Stomach (tissue), 19 donors: ENCODE measurements at places on chromosomes 6 and 20.

DNA sequence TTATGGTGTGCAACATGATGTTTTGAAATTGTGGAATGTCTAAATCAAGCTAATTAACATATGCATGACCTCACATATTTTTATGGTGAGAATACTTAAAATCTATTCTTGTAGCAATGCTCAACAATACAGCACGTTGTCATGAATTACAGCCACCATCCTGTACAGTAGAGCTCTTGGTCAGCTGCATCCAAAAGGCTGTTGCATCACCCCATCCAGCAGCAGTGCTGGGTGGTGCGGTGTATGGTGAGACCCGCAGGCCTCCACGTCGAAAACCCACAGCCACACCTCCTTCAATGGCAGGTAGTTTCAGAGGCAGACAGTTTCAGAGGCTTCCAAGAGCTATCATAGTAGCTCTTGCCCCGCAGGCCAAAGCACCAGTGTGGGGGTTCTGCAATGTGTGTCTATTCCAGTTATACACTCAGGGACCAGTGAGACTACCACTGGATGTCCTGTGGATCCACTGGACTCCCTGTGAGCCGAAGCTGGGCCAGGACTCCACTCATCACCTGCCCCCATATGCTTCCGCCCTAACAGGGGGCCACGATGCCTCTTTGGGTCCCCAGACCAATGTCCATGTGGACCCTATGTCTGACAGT, 23.4 kb downstream of the PACSIN1 start:
- no peak for DNase-seq

GRCh38 chr20:35887393-35888064, 66.8 kb downstream of the SCAND1 start:
- DNase-seq, result no peak

GRCh38 chr6:144335311-144335861, 50.3 kb downstream of the UTRN start:
- no peak for DNase-seq

GRCh38 chr6:63214816-63215215, 3.5 kb downstream of the FKBP1C start:
- no peak for DNase-seq

DNA sequence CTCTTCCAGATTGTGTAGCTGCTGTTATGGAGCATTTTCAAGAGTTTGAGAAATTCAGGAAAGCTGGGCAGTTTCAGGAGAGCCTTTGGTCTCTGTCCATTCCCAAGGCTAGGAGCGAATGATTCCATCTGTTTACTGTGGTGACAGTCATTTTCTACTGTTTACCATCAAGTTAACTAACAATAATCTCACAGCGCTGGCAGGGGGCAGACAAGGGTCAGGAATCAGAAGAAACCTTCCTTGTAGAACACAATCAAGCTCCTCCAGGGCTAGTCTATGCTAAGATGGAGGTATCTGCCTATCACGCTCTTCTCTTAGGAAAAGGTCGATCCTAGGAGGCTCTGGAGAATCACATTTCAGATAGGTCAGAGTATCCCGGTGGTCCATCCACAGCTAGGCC, 293.9 kb downstream of the KIF16B start:
- DNase-seq, result no peak

DNA sequence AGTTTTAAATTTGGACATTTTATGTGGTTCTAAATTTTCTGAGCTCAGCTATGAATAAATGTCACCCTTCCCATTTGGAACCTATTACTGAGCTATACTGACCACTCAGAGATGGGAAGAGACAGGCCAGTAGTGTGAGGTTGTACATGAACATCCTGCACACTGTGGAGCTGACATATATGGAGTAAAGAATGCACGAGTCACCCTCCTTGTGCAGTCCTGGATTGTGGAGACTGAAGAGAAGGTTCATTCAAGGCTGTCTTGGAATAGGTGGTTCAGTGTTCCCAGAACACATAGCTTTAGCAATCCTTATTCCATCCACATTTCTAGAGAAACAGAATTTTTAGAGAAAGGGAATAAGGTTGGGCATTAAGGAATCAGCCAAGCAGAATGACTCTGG, 50.3 kb upstream of the OGFRL1 start:
- DNase-seq, result no peak

DNA sequence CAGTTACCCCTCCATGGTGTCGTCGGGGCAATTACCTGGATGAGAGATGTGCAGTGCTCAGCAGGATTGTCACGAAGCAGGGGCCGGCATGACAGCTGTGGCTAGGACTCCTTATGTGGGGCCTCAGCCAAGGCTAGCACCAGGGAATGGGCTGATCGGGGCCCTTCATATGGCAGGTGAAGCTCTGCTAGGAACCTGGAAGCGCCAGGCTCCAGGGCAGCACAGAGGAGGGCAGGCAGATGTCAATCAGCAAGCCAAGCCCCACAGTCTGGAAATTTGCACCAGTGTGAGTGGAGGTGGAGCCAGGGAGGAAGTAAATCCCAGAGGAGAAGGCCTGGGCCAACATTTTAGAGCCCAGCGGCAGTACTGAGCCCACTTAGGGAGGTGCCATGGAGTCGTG, 21.2 kb downstream of the SYNDIG1 start:
- DNase-seq, result no peak

GRCh38 chr20:44644667-44645131, 6.8 kb downstream of the ADA start:
- no peak for DNase-seq

GRCh38 chr6:42771741-42772100, 10.1 kb upstream of the BICRAL start:
- no peak for DNase-seq

DNA sequence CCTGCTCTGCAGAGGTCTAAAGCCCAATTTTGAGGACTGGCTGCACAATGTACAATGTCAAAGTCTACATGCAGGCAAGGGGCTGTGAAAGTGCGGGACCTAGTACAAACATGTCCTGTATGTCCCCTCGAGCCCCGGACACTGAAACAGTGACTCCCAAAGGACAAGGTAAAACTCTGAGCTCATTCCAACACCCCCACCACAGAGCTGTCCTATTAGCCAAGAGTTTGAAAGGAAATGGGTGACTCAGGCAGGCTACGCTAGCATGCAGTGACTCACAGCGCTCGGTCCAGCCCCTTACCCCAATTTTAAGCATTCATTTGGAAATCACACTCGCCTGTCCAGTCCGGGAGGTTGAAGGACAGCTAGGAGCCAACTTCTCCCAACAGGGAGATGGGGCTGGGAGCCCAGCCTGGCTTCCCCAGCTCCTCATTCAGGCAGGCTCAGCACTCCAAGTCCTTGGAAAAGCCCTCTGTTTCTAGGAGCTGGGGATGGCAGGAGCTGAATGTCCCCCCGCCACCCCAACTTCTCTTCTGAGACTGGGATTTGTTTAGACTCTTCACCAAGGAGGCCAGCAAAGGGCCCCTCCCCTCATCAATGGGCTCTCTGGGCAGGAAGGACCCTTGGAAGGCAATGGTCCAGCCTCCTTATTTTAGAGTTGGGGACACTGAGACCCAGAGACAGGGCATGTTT, 3.9 kb downstream of the SDC4 start:
- DNase-seq, result peak; percentile 82

- DNase-seq, result no peak
Observed at GRCh38 chr6:136757150-136757549, 35.1 kb downstream of the MAP3K5 start.

- peak; percentile 22 for DNase-seq
Observed at GRCh38 chr6:24323632-24324337, 34.1 kb downstream of the DCDC2 start.

DNA sequence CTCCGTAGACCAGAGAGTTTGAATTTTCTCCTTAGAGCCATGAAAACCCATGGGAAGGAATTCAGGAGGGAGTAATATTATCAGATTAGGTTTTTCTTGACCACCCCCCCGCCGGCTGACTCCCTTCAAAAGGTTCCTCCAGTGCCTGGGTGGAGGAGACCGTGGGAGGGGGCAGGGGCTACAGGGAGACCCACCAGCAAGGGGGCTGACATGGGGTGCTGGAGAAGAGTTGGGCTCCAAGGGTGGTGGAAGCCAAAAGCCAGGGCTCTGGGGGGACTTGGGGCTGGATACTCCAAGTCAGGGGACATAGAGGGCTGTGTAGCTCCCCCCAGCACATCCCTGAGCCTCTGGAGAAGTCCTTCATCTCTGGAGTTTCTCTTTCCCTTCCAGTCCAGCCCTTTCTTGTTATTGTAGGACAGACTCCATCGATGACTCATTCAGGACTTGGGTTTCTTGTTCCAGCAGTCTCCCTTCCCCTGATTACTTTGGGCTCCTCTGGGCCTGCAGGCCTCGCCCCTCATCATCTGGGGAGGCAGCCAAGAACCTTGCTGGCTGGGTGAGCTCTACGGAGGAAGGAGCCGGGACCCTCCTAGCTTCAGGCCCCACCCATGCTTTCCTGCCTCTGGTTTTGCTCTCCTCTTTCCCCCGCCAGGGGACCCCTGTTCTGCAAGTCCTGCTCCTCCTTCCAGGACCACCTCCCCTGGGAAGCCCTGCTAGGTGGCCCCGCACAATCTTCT, 10.5 kb upstream of the KIAA1755 start:
- no peak for DNase-seq

DNA sequence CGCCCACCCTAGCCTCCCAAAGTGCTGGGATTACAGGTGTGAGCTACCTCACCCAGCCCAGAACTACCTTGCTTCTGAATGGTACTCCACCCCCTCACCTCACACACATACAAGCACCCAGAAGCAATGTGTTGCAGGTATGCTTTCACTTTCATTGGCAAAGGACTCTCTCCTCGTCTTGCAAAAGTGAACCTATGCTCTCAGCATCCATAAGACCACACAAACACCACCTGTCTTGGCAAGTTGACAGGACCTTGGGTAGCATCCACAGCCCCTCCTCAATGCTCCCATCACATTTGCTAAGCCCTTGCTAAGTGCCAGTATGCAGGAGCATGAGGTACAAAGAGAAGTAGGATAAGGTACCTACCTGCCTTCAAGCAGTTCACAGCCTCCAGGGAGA, 3.7 kb downstream of the KIF13A start:
- peak; percentile 47 for DNase-seq

- DNase-seq, result peak; percentile 90
Observed at GRCh38 chr6:7200598-7201443, 93.1 kb downstream of the RREB1 start.

DNA sequence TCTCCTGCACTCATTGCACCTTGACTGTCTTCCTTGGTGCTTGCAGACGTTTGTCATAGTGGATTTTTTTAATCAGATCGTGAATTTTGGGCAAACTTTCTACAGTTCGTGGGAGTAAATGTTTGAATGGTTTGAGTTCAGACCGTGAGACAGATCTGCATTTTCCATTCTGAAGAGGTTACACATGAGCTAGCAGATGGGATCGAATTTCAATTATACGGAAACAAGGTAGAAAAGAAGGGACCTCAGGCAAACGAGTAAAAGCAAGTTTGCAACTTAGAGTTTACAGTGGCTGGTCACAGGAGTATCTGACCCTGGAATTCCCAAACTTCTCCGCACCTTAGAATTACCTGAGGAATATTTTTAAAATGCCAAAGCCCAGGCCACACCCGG, 17.2 kb upstream of the NCR2 start:
- DNase-seq, result no peak

DNA sequence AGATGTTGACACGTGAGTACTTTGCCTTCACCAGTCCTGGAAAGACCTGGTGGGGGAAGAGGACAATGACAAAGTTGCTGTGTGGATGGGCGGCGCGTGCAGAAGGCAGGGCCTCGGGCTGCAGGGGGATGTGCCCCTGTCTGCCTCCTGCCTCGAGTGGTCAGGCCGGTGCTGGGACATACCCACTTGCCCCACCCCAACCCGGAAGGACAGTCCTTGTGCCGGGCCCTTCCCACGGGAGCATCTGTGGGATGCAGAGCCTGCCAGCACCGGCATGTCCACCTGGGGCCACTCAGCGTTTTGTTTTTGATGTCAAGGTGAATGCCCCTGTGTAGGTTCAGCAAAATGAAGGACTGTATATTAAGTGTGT, 60.5 kb upstream of the BHLHE23 start:
- no peak for DNase-seq

DNA sequence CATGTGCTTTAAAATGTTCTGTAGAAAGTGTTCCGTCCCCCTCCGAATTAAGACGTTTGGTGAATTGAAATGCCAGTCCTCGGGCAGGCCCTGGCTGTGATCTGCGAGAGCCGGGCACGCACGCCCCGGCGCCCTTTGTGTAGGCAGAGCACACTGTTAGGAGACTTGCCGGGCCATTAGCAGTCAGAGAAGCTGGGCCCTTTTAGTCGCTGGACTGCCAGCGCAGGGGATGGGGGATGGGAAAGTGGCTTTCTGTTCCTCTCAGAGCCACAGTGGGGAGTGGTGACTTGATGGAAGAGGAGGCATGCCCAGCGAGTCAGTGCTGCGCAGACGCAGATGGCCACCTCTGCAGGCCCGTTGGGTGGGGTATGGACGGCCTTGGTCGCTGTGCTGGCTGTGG, 2.2 kb downstream of the PPP1R3G start:
- DNase-seq, result no peak

DNA sequence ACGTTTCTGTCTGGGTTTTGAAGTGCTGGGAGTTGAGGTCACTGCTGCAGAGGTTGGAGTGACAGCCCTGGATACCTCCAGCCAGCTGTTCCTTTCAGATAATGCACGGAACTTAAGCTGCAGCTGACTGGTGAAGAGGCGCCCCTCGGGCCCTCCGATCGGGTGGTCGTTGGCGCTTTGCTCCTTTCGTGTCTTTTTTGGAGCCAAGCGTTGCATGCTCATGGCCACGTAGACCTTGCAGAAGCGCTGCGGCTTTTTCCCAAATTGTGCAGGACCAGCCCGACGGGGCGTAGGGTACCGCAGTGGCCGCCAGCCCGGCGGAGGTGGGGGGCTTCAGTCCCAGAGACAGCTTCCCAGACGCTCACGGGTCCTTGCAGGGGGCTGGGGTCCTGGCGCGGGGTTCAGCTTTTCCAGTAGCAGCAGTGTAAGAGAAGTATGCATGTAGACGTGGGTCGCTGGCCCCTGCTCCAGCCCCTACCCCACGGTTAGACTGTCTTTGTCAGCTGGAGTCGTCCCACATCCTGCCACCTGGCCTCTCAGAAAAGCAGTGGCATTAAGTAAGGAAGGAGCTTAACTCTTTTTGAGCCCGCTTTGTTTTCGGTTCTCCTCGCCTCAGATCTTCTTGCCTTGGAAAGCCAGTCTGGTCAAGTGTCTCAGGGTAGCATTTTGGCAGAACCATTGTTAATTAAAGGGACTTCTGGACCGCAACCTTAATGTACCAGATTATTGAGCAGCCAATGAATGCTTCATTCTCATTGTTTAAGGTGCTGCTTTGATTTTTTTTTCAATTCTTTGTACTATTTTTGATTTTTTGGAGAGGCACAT, 838 bp downstream of the TNFAIP3 start:
- peak; percentile 45 for DNase-seq

GRCh38 chr20:53408691-53409446, 184.8 kb downstream of the ZNF217 start:
- no peak for DNase-seq
